ENCODE measurements at places on chromosomes 5 and 9.

DNA sequence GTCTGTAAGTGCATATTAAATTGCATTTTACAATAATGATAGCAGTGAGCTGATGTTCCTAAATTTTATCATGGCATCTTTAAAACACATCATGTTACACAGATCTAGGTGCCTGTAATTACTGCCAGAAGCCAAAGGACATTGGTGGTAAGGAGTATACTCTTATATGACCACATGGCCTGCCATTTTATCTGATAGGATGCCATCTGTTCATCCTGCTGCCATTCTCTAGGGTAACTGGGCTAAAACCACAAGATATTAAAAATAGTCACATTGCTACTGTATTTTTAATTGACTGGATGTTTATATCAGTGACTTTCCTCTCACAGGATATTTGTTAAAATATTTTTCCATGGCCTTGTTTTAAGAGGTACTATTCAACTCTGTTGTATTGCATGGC, 53.1 kb downstream of the HCN1 start:
- DNase-seq, result no peak

DNA sequence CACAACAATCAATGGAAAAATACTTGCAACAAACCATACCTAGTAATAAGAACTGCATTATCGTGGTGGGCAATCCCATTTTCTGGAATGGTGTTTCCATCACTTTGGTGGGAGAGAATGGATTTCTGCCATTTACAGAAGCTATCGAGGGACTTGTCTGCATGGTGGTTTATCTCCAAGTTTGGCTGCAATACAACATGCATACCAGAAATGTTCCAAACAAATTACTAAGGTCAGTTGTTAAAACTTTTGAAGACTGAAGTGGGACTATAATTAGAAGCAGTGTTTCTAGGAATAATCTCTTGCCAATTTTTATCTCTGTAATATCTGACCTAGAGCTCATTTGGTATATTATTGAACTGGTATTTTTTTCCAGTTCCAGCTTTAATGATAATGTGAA, 30.3 kb downstream of the ADAMTS6 start:
- no peak for DNase-seq

- no peak for DNase-seq
Observed at GRCh38 chr9:113868501-113868900, 7.6 kb upstream of the ZNF618 start.

- no peak for DNase-seq
Observed at GRCh38 chr9:128153060-128153946, 4.0 kb downstream of the LCN2 start.

GRCh38 chr5:443239-444151, 519 bp downstream of the EXOC3 start:
- peak; percentile 65 for DNase-seq

- DNase-seq, result no peak
Observed at GRCh38 chr9:84001621-84002020, 21.0 kb downstream of the RMI1 start.

DNA sequence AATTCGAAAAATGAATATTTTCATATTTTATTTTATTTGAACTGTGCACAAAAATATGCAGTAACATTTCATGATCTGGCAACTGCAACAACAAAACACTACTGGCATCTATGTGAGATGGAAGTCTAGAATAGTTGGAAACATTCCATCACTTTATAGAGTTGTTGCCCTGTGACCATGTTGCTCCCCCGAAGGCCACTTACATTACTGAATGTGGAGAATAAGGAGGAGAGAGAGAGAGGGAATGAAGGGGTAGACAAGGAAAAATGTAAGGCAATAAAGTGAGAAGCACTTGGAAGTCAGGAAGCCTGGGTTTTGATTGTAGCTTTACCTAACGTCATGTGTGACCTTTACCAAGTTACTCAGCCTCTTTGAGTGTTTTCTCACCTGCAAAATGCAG, 437.2 kb upstream of the EDIL3 start:
- no peak for DNase-seq

DNA sequence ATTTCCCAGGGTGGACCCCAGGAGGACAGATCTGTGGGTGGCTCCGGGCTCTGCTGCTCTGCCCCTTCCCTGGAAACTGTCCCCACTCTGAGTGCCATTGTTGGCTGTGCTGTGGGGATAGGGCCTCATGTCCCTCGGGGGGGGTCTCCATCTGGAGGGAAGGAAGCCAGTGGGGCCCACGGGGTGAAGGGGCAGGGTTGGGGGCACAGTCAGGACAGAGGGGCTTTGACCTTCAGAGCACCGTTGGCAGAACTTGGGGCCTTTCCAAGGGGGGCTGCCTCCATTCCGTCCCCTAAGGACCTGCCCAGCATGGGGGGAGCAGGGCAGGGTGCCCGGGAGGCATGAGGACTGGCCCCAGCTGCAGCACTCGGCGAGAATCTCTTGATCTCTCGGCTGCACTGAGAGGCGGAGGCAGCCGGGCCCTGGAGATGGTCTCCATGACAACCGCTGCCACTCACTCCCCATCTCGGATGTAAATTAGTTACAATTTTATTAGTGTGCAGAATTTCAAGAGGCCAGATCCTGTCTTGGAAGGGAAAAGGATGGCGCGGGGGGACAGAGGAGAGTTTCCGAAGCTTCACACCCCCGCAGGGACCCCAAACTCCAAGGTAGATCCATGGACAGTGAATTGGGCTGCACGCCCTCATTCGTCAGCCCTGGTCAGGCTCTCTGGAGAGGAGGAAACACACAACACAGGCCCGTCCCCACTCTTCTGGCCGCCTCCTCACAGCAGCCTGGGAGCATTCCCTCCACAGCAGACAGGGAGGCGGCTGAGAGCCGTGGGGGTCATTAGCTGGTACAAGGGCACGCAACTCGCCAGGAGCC, 216.2 kb upstream of the IER5L start:
- peak; percentile 63 for DNase-seq

- no peak for DNase-seq
Observed at GRCh38 chr5:71830681-71831539, 111.8 kb downstream of the CARTPT start.

- no peak for DNase-seq
Observed at GRCh38 chr9:3446313-3446712, 79.5 kb downstream of the RFX3 start.

DNA sequence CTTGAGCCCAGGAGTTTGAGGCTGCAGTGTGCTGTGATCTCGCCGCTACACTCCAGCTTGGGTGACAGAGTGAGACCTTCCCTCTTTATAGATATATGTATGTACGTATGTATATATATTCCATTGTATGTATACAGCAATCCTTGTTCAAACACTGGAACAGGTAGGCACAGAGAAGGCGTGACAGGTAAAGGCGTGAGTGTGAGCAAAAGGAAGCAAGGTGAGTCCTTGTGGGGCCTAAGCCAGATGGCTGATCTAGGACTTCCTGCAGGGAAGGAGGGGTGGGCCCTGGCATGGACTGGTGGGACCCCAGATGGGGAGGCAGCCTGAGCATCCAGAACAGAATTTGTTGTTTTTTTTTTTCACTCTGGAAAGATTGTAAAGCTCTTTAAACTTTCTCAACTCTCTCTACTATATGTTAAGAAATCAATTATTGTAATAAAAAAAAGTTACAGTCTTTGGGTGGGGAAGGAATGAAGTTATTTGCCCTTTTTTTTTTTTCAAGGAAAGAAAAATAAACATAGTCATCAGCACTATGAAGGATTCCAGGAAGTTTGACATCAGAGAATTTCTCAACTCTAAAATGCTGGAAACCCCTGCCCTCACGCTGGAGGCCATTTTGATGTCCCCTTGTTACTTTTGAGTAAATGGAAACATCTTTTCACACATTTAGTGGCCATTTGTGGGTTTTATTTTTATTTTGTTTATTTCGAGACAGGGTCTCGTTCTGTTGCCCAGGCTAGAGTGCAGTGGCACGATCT, 38.9 kb upstream of the STXBP1 start:
- peak; percentile 76 for DNase-seq

- DNase-seq, result no peak
Observed at GRCh38 chr5:178768371-178769260, 38.2 kb upstream of the ZNF354A start.

DNA sequence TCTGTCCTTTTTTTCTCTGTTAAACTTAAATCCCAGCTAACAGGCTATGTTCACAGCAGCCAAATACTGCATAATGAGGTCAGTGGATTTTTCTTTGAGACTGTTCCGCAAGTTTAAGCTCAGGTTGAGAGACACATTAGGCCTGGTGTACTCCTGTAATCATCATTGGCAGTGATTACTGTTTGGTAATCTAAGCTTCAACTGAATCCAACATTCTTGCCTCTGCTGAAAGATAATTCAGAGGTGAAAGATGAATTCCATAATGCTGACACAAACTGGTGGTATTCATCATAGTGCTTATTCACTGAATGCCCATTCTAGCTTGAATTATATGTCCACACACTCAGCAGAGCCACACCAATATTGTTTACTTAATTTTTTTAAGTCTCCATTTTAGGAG, 108.5 kb downstream of the NFIB start:
- DNase-seq, result no peak

- no peak for DNase-seq
Observed at GRCh38 chr9:29793970-29794369, 2220.7 kb upstream of the C9orf72 start.

DNA sequence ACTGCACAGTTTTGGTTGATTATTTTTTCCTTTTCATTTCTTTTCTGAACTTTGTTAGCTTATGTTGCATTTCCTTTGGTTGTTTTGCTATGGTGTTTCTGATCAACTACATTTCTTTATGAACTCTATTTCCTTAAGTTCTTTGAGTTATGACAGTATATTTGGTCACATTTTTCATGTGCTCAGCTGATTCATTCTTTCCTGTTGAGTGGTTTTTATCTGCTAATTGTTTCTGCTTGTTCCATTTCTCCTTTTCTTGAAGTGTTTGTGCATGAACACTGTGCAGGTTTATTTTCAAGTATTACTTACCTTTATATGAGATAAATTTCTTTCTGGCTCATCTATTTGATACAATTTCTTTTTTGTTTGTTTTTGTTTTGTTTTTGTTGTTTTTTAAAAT, 50.9 kb upstream of the MACIR start:
- DNase-seq, result no peak

GRCh38 chr9:87395804-87396479, 101.7 kb upstream of the DAPK1 start:
- no peak for DNase-seq

- peak; percentile 21 for DNase-seq
Observed at GRCh38 chr5:159826351-159827214, 89.7 kb upstream of the ADRA1B start.

- DNase-seq, result no peak
Observed at GRCh38 chr9:122029898-122030297, 63.2 kb downstream of the TTLL11 start.

DNA sequence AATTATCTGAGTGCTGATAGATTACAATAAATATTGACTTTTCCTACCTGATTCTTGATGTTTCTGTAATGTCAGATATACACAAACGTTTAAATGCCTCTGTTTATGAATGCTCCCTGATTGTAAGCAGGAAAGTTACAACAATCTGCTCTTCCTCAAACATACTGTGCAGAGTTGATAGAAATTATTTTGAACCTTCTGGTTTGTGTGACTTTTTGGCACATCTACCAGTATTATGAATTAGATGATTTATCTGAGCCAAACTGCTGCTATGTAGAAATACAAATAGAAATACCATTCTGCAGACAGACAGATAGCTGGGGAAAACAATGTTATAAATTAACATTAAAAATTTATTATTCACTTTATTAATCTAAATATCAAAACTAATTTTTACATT, 113.0 kb downstream of the SLF1 start:
- no peak for DNase-seq

GRCh38 chr5:172594867-172595466, 46.1 kb upstream of the NEURL1B start:
- DNase-seq, result no peak

- no peak for DNase-seq
Observed at GRCh38 chr9:121272401-121272948, 4.5 kb downstream of the GSN start.

- DNase-seq, result no peak
Observed at GRCh38 chr9:125589287-125589686, 117.7 kb downstream of the MAPKAP1 start.

DNA sequence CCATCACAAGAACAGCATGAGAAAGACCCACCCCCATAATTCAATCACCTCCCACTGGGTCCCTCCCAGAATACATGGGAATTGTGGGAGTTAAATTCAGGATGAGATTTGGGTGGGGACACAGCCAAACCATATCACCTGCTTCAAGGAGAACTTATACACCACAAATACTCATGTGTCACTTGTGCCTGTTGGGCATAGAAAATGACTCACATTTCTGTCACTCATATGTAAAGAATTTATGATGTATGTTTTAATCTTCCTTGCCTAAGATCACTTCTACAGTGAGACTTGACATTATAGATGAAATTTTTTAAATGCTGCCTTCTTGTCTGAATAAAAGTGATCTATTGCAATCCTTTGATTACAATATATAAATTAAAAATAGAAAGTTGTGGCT, 23.0 kb upstream of the PRDM6 start:
- no peak for DNase-seq

DNA sequence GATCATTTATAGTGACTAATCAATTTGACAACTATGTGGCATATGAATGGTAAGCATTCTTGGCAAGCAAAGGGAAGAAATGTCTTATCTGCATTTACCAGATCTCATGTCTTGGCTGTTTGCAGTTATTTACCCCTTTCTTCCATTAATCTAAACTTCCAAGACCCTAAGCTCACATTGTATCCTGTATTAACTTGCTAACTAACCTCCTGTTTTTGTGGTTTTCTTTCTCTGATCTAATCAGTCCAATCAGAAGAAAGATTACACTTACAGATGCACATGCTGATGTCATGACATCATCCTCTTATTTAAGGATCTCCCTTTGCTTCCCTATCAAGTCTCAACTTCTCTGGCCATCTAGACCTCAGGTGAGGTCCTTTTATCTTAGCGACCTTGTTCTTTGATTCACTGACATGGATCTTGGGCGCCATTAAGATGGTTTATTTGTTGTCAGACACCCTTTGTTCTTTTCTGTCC, 95.5 kb downstream of the F2RL2 start:
- no peak for DNase-seq

- no peak for DNase-seq
Observed at GRCh38 chr5:53884417-53884816, 324.0 kb downstream of the NDUFS4 start.

DNA sequence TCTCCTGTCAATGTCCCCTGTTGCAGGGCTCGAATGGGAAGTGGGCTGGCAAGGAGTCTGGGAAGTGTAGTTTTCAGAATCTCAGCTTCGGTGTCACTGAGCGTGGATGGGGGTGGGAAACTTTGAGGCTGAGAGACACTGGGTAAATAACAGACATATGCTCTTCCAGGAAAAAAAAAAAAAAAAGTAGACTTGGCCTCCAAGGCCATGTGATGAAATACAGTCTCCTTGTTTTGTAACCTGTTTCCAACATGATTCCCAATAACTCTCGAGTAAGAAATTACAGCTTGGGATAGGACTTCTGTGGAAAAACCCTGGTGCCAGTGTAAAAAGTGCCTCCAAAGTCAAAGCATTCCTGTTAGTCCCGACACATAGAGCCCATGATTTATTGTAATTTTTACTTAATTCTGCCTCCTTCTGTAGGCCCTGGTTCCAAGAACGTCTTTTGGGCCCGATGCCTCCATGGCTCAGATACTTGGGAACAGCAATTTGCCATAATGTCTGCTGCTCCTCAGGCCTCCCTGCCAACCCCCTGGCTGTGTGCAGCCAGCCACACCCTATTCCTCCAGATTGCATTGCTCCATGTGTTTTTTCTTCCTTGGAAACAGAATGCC, 119.5 kb upstream of the TNC start:
- no peak for DNase-seq

Measured in NCI-H510A treated with DMSO at 0.1 percent for 48 hours (cell line).